ENCODE measurements at places on chromosomes 6 and 20. TPM values are rescaled to one million over a fixed set of nuclear protein-coding genes. Genes with fewer than 3 reads are reported as not detected.
A peak's percentile ranks its signal among the peaks of the same experiment; 100 is the strongest.

GRCh38 chr6:142438898-142439297, 137.1 kb downstream of the ADGRG6 start:
- no peak for DNase-seq

The SRPK1 gene
- 49.8 TPM for polyA plus RNA-seq

The TGM3 gene
- 1.1 TPM for polyA plus RNA-seq

DNA sequence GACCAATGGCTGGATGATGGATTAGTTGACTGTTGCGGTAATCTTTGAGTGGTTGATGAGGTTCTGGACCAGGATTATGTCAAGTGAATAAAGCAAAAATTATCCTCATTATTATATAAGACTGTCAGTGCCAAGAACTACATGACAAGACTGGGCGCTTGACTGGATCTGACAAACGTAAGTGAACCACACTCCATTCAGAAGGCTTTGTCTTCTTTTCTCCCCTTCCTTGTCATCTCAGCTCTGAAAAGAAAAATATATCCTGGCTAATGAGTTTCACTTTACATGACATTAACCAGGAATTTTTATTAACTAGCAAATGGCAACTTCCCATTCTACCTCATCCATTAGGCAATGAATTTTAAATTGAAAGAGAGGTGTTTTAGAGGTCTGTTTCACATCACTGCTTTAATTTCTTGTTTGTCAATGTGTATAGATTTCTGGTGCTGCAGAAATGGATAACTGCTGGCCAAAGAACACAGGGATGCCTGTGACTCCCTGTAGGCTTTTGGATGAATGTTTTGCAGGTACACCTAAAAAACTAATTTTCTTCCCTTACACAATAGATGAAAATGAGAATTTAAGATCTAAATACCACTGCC, 150.1 kb downstream of the ELOVL4 start:
- no peak for DNase-seq

The TMEM74B gene
- polyA plus RNA-seq, result 4.0 TPM

- no peak for DNase-seq
Observed at GRCh38 chr6:80437801-80438200, 331.3 kb downstream of the BCKDHB start.

DNA sequence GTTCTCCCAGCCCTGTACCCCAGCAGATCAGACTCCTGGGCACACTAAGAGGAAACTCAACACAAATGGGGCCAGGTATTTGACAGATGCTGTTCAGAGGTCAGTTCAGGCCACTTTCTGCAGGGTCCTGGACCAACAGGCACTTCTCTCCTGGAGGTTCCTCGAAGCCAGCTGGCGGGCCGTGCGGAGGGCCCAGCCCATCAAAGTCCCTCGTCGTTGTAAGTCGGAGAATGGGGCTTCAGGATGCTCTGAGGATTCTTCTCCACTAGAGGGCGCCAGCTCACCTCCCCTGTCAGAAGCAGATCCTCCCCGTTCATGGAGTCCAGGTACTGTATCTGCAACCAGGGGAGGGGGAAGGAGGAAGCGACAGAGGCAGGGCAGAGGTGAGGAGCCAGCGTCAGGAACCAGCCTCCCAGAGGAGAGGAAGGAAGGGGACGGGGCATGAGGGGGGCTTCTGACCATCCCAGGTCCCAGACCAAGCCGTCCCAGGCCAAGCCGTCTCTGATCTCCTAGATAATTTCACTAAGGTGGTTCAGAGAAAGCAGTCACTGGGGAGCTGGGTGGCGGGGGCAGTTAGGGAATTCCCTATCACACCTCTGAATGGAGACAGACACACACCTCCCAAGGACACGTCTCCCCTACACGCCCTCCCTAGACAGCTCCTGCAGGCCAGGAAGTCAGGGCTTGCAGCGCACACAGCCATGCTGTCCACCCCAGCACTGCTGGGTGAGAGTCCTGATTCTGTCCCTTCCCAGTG, 11.7 kb upstream of the FAM83C start:
- peak; percentile 77 for DNase-seq
